ENCODE measurements at places on chromosomes 6 and 20.

GRCh38 chr6:2959909-2960719 lies 11.3 kb downstream of the SERPINB6 start:
- no peak for DNase-seq

DNA sequence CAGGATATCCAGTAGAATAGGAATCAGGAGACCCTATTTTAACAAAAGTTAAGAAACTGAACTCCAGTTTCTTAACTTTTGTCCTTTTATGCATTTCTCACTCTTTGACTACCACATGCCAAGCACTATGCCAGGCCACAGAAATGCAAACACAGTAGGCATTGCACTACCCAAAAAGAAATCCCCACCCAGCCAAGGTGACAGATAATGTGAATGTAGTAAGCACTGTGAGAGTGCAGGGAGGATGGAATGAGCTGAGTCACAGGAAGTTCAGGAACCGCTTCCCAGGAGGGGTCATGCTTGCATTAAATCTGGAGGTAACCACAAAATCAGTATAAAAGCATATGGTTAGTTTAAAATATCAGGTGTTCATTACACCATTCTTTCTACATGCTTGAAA lies 20.1 kb upstream of the FAM83C start:
- no peak for DNase-seq

DNA sequence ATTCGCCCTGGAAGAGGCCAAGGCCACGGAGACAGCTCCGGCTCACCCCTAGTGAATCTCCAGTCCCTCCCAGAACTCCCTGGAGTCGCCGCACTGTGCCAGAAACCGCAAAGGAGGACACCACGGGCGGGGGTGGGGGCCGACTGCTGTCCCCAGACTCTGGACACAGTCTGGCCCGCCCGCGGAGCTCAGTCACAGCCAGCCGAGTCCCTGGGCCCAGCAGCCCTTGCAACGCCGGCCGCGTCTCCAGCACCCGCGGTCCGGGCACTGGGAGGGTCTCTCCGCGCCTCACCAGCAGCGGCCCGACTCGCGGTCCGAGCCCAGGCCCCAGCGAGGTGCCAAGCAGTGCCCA lies 518 bp downstream of the PEX6 start:
- peak; percentile 88 for DNase-seq

- DNase-seq: no peak
These were observed 1.1 kb downstream of the CLPSL2 start for GRCh38 chr6:35777356-35778102.

DNA sequence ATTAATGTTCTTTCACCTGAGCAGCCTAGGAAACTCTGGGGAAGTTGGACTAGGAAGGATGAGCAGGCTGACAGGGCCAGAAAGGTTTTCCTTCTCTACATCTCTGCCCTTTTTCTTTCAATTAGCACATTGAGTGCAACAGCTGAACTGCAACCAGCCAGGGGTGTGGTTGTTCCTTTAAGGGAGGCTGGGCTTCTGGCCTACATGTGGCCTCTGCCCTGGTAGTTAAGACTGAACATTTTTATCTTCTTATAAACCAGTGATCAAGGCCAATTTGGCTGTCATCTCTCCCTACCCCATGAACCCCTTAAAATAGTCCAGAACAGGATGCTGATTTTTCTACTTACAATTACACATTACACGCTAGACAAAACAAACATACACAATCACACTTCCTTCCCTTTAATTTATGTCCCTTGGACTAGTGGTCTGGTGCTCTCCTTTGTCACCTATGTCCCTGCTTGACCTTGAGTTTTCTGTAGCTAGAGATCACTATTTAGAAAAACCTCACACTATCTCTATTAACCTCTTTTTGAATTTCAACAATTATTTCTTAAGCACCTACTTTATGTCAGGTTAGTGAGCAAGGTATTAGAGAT lies 60.3 kb downstream of the RNF217 start:
- no peak for DNase-seq

DNA sequence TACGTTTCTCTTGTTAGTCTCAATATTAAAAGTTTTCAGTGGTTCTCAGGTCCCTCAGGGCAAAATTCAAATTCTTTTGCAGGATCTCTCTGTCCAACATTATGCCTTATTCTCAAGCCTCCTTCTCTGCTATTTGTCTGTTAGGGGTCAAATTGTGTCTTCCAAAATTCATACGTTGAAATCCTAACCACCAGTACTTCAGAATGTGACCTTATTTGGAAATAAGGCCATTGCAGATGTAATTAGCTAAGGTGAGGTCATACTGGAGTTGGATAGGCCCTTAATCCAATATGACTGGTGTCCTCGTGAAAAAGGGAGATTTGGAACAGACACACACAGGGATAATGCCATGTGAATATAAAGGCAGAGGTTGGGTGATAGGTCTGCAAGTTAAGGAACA lies 64.1 kb upstream of the ADGRF1 start:
- no peak for DNase-seq

DNA sequence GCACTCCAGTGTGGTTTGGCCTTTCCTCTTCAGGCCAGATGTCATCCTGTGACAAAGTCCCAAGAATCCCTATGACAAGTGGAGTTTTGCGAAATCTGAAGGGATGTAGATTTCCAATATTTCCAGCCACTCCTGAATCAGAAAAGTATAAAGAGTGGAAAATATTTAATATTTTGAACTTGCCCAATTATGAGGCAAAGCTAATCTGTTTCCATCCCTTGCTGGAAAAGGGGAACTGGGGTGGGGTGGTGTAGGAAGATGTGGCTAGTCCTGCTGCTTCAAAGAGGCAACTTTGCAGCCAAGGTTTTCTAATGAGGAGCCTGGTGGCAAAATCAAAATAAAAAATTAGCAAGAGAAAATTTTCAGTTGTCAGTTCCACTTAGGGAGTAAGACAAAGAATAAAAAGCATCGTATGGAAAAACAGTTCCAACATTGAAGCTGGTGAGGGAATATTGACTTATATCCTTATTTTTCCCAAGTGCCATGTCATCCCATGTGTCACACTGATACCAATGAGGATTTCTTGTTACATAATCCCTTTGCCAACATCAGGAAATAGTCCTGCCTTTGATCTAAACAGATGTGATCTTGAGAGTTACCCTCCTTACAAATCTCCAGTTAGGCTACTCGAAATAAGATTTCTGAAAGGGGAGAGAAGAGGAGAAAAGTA lies 480.0 kb upstream of the JARID2 start:
- no peak for DNase-seq

GRCh38 chr6:126312013-126312665 lies 27.8 kb upstream of the CENPW start:
- DNase-seq: no peak

DNA sequence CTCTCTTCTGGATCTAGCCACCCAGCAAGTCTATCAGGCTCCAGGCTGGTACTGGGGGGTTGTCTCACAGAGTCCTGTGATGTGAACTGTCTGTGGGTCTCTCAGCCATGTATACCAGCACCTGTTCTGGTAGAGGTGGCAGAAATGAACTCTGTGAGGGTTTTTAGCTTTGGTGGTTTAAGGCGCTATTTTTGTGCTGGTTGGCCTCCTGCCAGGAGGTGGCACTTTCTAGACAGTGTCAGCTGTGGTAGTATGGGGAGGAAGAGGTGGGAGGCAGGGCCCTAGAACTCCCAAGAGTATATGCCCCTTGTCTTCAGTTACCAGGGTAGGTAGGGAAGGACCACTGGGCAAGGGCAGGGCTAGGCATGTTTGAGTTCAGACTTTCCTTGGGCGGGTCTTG lies 75.8 kb downstream of the SNAP91 start:
- DNase-seq: no peak

- no peak for DNase-seq
These were observed 41.7 kb downstream of the SLC24A3 start for GRCh38 chr20:19253916-19254820.

GRCh38 chr6:168450917-168451316 lies 9.9 kb downstream of the SMOC2 start:
- DNase-seq: no peak

GRCh38 chr20:20085071-20085470 lies 32.7 kb downstream of the CFAP61 start:
- DNase-seq: no peak

DNA sequence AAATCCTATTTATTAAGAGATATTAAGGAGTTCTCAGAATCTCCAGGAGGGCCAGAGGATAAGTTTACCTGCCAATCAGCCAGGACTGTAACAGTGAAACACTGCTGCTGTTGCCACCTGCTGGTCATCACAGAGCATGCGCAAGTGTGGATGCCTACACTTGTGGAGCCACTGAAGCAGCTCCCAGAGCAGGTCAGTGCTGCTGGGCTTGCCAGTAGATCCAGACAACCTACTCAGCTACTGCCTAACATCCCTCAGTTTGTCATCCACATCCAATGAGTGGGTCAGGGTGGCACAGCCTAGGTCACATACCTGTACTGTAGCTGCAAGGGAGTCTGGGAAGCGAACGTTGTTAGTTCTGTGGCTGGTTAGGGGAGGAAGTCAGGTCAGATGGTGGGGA lies 18.3 kb upstream of the NHSL1 start:
- DNase-seq: no peak

DNA sequence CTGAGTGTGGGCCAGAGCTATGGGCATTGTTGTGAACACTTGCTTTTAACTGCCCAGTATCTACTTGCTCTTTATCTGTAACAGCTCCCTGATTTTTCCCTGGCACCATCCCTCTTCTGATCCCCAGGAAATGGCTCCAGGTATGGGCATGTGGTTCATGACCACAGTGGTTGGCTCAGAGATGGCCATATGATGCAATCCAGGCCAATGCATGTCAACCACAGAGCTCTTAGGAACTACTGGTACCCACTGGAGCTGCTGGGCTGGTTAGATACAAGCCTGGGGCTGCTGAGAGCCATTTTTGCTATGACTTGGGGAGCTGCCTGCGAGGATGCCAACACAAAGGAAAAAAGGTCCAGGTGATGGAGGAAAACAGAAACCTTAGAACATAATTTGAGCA lies 55.6 kb downstream of the KCNB1 start:
- DNase-seq: no peak

GRCh38 chr6:40440053-40440452 lies 147.1 kb downstream of the LRFN2 start:
- DNase-seq: no peak

- no peak for DNase-seq
These were observed 125.3 kb upstream of the FOXO3 start for GRCh38 chr6:108435391-108435790.

DNA sequence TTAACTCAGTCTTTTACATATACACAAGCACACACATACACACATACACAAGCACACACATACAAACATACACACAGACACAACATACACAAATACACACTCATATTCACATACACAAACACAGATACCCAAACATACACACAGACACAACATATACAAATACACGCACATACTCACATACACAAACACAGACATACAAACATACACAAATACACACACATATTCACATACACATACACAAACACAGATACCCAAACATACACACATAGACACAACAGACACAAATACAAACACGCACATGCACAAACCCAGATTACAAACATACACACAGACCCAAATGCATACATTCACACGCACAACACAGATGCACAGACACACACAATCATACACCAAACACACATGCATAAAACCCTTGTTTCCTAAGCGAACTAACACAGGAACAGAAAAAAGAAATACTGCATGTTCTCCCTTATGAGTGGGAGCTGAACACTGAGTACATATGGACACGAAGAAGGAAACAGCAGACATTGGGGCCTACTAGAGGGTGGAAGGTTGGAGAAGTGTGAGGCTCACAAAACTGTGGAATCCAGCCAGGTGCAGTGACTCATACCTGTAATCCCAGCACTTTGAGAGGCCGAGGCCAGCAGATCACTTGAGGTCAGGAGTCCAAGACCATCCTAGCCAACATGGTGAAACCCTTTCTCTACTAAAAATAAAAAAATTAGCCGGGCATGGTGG lies 34.2 kb downstream of the PIM1 start:
- DNase-seq: no peak

DNA sequence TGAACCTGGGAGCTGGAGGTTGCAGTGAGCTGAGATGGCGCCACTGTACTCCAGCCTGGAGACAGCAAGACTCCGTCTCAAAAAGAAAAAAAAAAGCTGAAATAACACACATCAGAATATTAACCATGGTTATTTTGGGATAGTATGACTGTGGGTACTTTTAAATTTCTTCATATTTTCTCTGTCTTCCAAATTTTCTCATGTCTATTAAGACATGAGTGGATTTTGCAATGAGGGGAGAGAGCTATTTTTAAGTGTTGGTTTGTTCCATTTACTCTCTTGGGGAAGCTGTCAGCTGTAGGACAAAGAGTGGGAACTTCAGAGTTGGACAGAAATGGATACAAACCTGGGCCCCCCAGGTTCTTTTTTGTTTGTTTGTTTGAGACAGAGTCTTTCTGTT lies 10.3 kb downstream of the ADISSP start:
- no peak for DNase-seq

DNA sequence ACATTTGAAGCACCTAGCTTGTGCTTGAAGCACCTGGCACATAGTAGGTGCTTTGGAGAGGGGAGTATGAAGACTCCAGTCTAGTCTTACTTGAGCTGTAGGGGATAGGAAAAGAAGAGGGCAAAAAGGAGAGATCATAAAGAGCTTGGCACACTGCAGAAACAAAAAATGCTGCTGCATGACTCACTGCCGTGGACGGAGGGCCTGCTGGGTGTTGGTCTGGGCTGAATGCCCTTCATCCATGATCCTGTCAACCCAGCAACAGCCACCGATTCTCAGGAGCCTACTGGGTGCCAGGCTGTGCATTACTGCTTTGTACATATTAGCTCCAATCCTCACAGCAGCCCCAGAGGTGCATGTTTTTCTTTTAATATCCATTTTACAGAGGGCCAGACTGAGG lies 6.0 kb downstream of the PDYN start:
- no peak for DNase-seq

GRCh38 chr6:150334790-150335783 lies 33.7 kb upstream of the IYD start:
- DNase-seq: no peak

DNA sequence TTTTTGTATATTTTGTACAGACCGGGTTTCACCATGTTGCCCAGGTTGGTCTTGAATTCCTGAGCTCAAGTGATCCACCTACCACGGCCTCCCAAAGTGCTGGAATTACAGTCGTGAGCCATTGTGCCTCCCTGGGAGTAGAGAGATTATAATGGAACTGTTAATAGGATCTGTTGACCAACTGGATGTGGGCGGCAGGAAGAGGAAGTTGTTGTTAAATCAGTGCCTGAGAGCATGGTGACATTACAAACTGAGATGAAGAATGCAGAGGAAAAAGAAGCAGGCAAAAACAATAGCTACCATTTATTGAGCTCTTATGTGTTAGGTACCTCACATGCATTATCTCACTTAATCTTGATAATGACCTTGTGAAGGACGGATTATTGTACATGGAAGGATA lies 9.2 kb upstream of the L3MBTL3 start:
- no peak for DNase-seq

Measured in left lung (tissue), 14 donors.